ENCODE measurements at places on chromosomes 5 and 9. TPM values are rescaled to one million over a fixed set of nuclear protein-coding genes. Genes with fewer than 3 reads are reported as not detected.

ARID3C gene
- 0.34 TPM for total RNA-seq

SOHLH1 gene
- total RNA-seq, result not detected

JAKMIP2 gene
- 8.2 TPM for total RNA-seq

DNA sequence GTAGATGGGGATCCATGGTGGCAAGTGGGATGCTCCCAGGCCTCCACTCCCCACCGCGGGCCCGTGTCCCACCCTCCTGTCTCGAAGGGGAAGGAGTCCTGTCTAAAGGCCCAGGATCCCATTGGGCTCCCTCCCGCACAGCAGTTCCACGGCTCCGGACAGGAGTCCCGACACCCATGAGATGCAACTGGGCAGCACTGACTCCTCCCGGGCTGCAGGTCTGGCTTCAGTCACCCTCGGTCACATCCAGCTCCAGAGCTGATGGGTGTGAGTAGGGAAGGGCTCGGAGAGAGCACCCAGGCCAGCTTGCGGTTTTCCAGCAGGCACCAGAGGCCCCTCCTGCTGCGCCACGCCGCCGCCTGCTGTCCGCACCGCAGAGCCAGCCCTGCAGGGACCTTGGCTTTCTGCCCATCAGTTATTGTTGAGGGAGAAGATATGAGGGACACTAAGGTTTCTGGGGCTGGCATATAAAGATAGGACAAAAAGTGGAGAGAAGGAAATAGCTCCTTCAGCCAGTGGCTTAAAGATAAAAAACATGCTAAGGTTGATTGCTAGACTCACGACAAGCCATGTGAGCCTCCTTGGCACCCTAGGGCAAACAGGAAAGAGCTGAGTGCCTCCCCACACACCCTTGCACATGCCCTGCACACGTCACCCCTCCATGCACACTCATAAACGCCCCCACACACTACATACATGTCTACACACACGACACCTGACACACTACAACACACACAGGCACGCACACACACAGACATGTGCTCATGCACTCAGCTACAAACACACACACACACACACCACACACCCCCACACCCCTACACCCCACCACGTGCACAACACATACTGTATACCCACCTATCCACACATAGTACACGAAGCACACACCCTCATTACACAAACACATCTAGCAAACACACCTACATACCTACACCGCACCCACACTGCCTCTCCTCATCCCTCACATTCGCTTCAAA lies 79.0 kb downstream of the AK8 start:
- no peak for DNase-seq

DNA sequence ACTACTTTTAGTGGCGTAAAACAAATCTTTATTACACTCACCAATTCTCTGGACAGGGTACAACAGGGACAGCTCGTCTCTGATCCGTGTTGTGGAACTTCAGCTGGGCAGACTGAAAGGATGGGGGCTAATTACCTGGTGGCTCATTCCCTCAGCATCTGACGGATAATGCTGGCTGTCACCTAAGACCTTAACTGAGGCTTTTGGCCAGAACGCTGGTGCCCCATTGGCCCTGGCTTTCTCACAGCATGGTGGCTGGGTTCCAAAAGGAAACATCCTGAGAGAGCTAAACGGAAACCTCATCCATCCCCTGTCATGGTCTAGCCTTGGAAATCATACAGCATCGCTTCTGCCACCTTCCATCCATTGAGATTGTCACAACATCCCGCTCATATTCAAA lies 62.9 kb downstream of the RAI14 start:
- no peak for DNase-seq

GRCh38 chr9:18478501-18479361 lies 4.8 kb downstream of the ADAMTSL1 start:
- no peak for DNase-seq

DNA sequence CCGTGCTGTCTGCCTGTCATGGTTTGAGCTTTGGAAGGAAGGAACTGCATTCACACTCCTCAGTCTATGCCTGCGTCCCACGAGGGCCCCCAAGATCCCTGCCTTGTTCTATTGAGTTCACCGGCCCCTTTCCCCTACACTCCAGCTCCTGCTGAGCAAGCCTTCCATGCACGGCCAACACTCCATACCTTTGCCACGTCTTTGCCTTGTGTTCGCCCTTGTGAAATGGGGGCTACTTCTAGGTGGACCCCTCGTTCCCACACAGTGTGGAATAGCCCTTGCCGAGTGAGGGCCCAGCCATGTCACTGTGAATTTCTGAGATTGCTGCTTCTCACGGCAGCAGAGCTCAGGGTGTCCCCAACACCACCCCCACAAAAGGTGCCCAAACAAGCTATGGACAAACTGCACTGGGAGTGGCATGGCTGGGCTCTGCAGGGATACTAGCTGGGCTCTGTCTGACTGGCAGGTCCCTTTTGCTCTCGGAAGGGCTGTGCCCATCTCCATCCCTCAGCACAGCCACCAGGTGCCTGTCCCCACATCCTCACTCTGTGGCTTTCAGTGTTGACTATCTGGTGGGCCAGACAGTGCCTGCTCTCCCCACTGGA lies 67.9 kb upstream of the ADAMTS2 start:
- DNase-seq, result no peak

DNA sequence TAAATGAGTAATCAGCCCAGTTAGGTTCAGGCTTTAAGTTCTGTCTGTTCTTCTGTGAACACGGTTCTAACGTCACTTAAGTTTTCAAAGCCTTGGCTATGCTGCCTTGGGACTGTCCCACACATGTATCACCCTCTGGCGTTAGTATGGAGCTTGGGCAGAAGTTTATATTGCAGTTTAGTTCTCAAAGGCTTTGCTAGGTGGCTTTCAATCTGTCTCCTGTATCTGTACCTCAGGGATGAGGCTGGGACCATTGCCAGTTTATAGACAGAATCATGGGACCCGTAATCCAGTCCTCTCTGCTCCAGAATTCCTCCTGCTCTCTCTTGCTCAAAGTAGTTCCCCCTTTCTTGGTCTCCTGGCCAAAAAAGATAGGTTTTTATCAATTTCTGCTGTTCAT lies 12.1 kb downstream of the C9orf40 start:
- no peak for DNase-seq

DNA sequence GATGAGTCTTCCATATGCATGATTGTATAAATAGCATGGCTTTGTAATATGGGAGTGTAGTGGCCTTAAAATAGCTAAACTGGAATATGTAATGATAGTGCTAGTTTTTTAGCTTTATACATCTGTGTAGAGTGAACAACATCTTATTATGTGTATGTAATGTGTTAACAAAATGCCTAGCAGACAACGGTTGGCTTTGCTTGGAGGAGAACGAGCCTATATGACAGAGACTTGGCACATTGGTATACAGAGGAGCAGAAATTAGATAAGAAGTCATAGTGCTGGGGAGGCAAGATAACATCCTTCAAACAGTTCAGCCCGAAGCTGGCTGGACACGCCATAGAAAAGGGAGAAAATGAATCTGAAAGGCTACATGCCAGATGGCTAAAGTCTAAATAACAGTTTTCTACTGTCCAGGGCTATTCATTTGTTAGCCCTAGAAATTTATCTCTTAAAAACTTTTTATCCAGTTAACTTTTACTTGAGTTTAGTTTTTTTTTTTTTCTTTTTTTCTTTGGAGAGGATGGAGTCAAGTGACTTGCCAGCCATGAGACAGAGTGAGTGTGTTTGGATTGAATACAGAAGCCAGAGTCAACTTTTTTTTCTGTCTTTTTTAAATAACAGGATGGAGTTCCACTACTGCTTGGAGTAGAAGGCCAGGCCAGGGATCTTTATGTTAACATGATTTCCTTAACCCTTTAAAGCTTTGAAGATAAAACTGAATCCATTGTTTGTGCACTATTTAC lies 214.4 kb upstream of the ACTBL2 start:
- DNase-seq, result no peak

All from activated CD8-positive, alpha-beta T cell treated with anti-CD3 and anti-CD28 coated beads, Interleukin-2, amount 10 ng/mL, durations not matched to agents 7 days and 5 days (primary cell).